ENCODE measurements at places on chromosomes 2 and 18.

DNA sequence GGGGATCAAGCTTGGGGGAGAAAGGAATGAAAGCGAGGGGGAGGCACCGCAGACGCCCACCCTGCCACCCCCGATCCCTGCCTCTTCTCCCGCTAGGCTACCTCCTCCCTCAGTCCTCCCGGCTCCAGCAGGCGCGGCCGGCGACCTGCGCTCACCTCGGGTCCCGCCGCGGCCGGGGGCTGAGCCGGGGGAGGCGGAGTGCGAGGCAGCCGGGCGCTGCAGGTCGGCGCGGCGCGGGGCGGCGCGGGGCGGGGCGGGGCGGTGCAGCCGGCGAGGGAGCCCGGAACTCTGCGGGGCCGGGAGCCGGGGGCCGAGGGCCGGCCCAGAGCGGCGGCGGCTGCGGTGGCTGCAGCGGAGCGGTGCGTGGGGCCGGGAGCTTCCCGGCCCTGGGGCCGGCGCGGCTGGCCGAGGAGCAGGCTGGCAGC, 477 bp downstream of the ACVR1 start:
- peak; percentile 44 for DNase-seq

DNA sequence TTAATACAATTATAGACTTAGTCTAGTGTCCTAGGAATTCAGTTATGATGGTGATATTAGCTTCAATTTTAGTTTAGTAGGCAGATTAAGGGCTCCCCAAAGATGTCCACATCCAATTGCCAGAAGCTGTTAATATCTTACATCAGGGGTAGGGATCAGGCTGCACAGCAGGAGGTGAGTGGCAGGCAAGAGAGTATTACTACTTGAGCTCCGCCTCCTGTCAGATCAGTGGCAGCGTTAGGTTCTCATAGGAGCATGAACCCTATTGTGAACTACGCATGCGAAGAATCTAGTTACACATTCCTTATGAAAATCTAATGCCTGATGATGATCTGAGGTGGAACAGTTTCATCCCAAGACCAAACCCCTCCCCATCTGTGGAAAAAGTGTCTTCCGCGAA, 54.9 kb downstream of the NYAP2 start:
- no peak for DNase-seq

- no peak for DNase-seq
These were observed 22.7 kb upstream of the ZCCHC2 start for GRCh38 chr18:62500174-62500573.

DNA sequence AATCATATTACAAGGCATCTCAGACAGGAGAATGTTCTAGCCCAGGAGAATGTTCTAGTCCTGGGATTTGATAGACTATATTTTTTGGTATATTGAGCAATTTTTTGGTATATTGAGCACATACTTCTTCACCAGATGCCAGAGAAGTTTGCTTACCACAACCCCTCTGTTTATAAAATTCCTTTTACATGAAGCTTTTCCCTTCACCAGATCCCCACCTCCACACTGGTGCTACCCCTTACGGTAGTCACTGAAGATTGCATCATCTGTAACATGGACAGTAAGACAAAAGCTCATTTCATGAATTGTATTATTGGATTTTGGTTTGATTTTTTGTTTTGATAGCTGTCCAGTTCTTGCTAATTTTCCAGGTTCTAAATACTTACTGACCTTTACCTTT, 7.2 kb upstream of the HNMT start:
- no peak for DNase-seq

DNA sequence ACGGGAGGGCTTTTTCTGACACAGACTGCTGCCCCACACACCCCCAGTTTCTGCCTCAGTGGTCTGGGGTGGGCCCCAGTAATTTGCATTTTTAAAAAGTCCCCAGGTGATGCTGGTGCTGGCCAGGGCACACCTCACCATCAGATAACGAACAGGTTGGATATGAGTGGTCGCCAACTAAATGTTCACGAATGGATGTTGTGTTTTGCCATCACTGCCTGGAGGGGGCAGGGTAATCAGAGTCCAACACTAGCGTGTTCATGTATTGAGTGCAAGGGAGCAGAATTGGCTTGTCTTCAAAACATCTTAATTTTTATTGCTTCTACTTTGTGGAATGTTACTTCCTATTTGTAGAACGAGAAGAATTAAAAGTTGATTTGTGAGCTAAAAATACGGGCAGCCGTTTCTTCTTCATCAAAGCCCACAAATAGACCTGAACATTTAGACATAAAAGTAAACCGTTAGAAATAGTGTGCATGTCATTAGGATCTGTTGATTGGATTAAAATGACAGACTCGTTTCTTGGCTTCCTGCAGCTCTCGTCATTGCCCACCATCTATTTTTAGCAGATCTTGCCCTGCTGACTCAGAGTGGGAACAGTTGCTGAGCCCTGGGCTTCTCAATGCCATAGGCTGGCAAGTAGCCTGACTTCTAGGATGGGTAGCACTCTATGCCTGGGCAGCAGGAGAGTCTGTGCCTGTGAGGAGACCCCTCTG, 45.2 kb downstream of the NCK2 start:
- peak; percentile 46 for DNase-seq

DNA sequence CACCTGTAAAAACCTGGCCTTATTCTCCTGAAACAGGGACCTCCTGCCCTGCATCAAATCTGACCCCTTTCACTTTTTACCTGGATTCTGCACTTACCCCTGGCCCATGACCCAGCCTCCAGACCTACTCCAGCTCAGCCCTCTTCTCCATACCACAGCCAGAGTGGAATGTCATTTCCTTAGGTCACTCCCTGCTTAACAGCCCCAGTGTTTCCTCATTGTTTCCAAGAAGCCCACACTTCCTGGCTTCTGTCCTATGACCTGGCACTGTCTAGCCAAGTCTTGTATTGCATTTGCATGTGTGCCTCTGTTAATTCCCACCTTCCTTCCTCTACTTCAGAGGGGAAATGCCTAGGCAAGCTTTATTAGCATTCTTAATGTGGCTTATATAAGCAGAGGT, 51.4 kb upstream of the TRIB2 start:
- no peak for DNase-seq

- peak; percentile 42 for DNase-seq
These were observed 70.5 kb upstream of the PPP1CB start for GRCh38 chr2:28681158-28681571.

- DNase-seq: no peak
These were observed 16.9 kb downstream of the LGALSL start for GRCh38 chr2:64470766-64471295.

DNA sequence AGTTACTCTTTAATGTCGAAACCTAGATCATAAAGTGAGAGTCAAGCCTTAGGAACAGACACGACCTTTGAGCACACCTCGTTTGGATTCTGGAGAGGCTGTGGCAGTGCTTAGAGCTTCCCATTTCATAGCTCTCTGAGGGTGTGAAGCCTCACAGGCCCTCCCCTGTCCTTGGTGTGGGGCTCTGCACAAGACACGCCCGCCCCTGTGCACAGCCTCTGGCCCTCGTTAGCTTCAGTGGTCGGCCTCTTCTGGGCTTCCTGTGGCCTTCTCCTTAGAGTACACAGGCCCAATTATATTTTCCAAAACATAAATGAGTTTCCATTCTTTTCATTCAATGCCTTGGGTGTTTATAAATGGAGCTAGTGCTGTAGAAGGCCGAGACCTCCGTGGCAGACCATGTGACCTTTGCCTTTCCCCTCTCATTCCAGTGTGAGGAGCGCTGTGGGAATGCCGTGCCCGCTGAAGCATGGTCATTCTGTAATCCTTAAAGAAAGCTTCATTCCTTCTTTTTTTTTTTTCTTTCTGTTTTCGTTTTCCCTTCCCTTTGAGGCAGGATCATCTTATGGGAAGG, 208.6 kb downstream of the DCDC2C start:
- DNase-seq: no peak

DNA sequence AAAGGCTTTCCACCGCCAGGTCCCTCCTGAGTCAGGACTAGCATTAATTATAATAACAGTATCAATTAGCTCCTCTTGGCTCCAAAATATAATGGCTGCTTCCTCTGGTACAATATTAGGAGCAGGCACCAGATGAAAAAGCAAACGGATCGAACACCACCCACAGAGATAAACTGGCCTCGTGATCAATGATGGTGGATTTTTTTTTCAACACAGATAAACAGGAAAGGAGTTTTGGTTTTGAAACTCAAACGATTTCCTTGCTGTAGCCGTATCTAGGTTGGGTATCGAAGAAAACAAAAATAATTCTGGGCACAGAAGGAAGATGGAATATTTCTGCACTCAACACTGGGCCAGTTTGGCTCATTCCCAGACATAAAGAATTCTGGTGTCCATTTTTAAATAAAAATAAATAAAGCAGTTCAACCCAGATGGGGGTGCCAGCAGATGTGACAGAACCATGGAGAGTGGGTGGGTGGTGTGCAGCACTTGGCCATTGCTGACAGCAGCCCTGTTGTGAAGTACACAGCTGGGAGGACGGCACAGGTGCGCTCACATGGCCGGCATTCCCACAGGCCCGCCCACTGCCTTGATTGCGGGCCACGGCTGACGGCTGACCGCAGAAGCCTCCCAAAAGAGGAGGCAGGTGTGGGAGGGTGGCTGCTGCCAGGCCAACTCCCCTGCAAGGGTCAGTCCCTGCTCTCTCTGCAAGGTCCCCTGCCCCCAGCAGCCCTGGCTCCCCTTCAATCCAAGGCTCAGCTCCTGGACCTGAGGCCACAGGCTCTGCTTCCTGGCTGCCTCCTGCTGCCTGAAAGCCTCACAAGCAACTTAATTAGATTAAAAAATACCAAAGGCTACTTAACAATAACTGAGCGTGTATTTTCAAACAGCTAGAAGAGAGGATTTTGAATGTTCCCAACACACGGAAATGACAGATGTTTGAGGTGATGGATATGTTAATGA, 351.9 kb upstream of the ID2 start:
- no peak for DNase-seq

GRCh38 chr2:203164311-203164935, 74.4 kb upstream of the CYP20A1 start:
- DNase-seq: no peak

GRCh38 chr2:26562811-26563645, 78.1 kb downstream of the CIB4 start:
- DNase-seq: no peak

DNA sequence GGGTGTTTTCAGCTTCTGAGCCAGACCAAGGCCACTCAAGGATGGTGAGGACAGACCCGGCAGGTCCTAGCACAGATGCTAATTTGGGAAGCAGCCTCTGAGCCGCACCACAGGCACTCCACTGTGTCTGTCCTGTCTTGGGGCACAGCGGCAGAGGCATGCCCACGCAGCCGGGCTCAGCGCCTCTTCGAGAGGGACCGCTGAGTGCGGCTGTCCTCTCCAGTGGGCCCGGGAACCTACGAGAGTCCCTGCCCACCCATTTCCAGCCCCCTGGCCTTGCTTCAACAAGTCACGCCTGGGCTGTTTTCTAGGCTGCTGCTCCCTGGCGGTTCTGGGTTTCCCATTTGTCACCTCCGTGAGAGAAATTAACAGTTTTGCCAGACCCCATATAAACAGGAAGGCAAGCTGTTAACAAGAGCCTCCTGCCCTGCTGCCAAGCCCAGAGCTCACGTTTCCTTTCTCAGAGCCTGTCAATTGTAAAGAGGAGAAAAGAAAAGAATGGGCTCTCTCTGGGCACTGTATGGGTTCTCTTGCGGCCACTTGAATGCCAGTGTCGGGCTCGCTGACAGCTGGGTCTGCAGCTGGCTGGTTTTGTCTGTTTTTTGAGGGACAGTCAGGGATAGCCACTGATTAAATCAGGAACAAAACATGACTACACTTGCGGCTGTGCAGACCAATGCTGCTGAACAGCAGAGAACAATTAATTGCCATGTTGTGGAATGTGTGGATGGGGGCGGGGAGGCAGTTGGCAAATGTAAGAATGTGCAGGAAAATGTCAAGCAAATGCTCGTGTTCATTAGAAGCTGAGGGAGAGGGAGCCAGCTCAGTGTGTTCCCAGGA, 30.6 kb downstream of the TMEM17 start:
- DNase-seq: no peak

DNA sequence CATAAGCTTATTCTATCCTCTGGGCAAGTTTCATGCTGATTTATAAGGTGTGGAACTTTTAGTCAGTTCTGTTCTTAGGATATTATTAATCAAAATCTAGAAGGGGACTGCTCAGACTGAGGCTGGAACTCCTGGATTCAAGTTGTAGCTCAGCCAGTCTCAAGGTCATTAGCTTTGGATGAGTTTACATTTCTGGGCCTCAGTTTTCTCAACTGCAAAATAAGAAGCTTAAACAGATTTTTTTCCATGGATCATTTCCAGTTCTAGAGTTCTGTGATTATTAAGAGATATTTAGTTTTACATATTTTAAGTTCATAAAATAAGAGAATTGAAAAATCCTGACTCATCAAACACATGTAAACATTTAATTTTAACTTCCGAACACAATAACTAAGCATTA, 442.5 kb upstream of the PKDCC start:
- no peak for DNase-seq

Data from activated CD4-positive, alpha-beta T cell treated with anti-CD3 and anti-CD28 coated beads for 1 hour (primary cell).